ENCODE measurements at places on chromosomes 6 and 20.

DNA sequence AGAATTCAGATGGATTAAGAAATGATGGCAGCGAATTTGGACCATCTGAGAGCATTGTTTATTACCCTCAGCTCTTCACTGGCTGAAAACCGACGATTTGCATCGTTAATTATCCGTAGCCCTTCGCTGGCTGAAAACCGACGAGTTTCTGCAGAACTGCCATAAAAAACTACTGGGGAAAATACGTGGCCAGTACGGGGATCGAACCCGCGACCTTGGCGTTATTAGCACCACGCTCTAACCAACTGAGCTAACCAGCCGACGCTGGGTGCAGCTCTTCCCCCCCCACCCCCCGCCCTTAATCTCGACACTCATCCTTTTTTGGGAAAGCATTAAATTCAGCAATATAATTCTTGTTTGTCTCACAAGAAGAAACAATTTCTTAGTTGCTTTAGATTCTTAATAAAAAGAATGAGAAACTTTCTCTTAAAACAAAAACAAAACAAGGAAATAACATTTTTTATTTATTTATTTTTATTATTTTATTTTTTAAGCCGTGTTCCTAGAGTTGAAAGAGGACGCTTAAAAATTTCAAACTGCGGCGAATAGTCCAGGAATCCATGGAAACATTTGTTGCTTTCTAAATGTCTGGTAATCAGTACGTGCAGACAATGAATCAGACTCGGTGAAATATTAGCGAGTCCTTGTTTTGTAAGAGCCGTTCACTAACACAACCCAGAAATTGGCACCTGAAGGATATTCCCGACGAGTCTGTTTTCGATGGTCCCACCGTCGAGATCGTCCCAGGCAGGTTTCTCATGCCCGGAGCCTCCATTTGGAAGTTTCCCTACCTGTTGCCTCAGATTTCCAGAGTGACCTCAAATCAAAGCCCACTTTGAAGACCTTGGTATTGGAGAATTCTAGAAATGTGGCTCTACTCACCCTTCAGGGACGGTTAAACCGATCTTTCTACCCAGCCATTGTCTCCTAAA, 27.8 kb downstream of the PRSS16 start:
- DNase-seq: no peak

GRCh38 chr6:79467716-79468115, 69.5 kb downstream of the LCA5 start:
- DNase-seq: no peak

DNA sequence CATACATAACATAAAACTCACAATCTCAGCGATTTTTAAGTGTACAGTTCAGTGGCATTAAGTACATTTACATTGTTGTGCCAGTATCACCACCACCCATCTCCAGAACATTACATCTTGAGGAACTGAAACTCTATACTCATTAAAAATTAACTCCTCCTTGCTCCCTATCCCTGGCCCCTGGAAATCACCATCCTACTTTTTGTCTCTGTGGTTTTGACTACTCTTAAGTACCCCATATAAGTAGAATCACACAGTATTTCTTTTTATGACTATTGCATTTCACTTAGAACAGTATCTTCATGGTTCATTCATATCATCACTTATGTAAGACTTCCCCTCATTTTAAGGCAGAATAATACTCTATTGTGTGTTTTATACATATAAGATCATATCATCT, 1108.1 kb downstream of the GRIK2 start:
- DNase-seq: no peak

- no peak for DNase-seq
Measured at GRCh38 chr6:129133770-129134192, 250.8 kb downstream of the LAMA2 start.

DNA sequence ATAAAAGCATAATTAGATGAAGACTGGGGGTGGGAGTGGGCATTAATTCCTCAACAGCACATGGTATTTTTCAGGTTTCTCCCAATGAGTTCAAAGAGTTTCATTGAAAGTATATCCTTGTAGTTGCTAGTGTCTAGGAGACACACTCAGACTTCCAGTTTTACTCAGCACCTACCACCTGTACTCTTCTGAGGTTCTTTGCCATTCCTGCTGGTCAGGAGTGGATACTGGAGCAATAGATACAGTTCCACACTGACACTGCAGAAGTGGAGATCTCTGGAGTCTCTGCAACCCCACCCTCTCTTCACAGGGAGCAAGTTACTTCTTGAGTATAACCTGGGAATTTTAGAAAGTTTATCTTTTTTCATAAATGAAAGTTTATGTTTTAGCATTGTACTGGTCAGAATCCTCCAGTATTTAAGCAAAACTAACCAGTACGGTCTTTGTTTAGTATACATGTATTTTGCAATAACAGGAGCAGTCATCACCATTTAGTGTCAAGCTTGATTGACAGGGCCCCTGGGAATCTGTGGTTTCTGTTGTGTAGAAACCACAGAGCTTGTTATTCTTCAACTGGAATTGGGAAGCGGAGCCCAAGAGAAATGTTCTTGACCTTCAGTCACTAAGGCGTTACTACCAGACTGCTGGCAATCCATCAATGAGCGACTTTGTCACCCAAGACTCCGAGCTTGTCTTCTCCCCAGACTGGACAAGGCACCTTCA, 148.1 kb downstream of the ZDHHC14 start:
- no peak for DNase-seq
